RWPE2 (cell line): ENCODE measurements at places on chromosomes 11 and 22.

- DNase-seq, result no peak
Measured at GRCh38 chr11:110148775-110149744, 55.9 kb downstream of the ZC3H12C start.

DNA sequence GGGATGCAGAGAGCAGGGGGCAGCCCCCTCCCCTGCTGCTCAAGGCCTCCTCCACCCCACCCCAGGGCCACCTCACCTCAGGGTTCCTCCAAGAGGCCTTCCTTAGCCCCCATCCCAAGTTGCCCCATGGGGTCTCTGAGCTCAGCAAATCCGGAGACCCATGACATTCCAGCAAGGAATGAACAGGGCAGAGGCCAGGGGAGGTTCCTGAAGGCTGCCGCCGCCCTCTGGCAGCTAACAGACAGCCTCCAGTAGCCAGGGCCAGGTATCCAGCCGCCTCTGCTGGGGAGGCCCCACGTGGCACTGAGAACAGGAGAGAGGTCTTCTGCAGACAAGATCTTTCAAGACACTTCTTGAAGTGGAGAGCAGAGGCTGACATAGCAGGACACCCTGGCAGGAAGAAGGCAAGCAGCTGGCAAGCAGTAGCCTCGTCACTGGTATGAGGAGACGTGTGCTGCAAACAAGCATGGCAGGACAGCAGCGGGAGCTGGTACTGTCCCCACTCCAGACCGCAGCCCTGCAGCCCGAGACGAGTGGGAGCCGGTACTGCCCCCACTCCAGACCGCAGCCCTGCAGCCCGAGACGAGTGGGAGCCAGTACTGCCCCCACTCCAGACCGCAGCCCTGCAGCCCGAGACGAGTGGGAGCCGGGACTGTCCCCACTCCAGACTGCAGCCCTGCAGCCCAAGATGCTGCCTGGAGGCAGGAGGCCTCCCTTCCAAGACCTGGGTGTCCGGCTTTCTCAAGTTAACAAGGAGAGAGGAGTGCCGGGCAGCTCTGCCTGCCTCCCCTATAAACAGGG lies 190.6 kb downstream of the IGLL1 start:
- DNase-seq, result no peak

DNA sequence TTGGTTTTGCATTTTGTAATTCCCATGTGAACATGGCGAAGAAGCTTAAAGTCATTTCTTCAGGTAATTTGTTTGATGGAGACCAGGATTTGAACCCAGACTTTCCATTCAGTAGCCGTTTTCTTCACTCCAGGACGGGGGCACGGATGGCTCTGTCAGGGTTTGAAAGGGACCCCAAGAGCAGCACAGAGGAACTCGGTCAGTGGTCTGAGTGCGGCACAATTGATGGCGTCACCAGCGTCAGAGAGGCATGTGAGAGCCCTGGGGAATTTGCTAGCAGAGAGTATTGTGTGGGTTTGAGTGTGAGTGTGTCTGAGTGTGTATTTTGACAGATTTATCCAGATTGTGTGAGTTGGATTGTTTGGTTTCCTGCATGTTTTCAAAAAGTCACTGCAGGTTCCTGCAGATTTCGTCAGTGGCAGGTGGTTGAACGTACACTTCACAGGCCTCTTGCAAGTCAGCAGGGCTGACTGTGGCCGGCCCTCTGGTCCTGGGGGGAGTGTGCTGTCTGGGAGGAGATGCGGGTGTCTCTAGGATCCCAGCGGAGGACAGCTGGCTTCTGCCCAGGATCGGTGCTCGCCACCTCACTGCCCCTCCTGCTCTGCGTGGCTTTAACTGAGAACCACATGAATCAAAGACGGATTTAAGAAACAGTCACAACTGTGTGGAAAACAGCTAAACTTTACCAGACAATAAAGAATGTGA lies 199.3 kb downstream of the TBC1D22A start:
- no peak for DNase-seq

- DNase-seq, result no peak
Measured at GRCh38 chr11:69101115-69101791, 52.5 kb downstream of the TPCN2 start.

GRCh38 chr22:47902646-47903180 lies 1140.3 kb downstream of the TBC1D22A start:
- DNase-seq, result no peak

DNA sequence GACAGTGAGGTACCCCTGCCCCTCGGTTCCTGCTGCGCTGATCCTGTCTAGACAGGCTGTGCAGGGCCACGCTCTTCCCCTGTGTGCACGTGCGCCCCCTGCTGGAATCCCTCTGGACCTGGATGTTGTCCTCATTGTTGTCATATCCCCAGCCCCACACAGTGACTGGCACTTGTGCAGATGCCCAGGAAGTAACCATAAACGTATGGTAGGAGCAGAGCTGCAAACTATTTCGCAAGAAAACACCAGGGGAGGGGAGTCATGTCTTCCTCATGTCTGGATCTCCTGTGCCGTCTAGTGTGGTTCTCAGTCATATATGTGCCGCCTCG lies 114.7 kb downstream of the CRYBB2 start:
- DNase-seq, result no peak

DNA sequence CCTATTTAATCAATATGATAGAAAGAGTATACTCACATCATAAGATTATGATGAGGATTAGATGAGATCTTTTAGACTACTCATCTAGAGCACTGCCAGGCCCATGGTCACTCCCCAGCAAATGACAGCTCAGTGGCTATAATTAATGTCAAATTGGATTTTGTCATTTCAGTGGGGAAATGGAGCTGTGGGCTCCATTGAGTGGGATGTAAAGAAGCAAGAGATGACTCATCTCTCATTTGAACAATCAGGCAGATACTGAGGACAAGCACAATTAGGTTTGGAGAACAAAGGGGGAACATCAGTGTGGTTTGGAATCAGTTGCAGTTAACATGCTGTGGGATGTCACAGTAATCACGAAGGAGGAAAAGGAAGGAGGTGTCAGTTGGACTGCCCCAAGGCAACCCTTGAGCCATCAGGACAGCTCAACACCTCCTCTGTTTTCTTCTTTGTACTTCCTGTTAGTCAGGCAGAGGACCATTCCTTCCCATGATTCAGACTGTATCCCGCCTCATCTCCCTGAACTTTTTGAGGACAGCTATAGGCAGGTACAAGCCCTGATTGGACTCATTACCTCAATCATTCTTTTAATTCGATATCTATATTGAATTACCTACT lies 473.7 kb upstream of the ISX start:
- no peak for DNase-seq

DNA sequence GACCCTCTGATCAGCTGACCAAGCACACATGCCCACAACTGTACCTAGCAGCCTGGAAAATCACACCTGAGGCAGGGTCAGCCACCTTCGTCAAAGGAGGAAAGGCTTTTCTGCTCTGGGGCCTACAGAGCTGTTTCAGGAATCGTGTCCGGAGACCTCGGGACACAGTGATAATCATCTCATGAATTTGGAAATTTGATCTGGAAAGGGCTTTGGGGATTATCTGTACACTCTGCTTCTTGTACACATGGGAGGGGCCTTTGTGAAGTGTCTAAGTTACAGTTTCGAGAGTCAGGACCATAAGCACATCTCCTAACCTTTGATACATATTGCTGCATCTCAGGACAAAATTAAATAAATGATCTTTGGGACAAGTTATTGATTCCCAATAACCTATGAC lies 1421.2 kb upstream of the TENM4 start:
- DNase-seq, result no peak

DNA sequence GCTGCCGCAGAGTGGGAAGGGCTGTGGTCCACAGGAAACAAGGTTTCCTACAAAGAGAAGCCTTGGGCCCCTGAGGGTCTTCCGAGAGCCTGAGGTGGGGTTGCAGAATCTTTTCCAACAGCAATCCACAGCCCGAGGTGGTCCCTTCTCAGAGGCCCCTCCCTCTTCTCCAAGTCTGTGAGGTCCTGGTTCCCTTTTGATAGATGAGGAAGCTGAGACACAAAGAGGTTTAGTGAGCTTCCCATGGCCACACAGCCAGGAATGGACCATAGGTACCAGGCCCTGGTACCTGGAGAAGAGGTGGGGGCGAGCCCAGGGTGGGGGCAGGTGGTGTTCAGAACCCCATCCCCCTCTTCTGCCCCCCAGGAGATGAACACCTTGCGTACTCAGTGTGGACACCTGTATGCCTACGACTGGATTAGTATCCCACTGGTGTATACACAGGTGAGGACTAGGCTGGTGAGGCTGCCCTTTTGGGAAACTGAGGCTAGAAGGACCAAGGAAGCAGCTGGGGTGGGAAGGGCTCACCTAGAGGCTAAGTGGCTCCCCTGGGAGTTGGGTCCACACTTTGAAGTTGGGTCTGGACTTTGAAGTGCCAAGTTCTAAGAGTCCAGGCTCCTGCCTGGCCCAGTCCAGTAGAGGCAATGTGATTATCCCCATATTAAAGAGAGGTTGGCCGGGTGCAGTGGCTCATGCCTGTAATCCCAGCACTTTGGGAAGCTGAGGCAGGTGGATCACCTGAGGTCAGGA lies 7.0 kb downstream of the BEST1 start:
- no peak for DNase-seq

GRCh38 chr11:1936072-1936780 lies 10.9 kb upstream of the MRPL23 start:
- DNase-seq, result peak; percentile 49

DNA sequence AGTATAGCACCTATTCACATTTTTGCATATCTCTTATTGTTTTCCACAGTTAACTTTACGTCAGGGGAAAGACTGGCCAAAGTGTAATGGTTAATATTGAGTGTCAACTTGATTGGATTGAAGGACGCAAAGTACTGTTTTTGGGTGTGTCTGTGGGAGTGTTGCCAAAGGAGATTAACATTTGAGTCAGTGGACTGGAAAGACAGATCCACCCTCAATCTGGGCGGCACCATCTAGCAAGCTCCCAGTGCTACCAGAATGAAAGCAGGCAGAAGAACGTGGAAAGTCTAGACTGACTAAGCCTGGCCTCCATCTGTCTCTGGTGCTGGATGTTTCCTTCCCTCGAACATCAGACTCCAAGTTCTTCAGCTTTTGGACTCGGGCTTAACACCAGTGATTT lies 1900.7 kb upstream of the RAG2 start:
- no peak for DNase-seq

GRCh38 chr22:35608088-35608487 lies 9.0 kb downstream of the MB start:
- DNase-seq, result no peak

DNA sequence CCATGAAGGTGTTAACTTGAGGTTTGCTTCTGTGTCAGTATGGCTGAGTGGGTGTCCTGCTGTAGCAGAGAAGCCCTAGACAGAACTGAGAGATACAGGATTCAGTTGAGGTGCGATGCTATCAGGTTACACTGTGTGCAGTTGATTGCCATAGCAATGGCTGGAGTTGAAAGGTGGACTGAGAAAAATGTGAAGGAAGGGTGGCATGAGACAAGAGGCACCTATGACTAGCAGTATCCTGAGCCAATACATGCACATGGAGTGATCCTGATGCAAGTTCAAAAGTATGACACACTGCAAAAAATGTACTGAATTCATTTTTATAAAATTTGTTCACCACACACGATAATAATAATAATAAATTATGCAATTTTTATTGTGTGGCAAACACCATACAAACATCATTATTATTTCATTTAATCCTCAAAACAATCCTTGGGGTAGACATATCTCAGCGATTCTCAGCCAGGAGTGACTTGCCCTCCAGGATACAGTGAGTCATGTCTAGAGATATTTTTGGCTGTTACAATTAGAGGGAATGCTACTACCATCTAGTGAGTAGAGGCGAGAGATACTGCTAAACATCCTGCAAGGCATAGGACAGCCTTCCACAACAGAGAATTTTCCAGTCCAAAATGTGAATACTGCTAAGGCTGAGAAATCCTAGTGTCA lies 3.9 kb upstream of the PIWIL4 start:
- DNase-seq, result no peak

DNA sequence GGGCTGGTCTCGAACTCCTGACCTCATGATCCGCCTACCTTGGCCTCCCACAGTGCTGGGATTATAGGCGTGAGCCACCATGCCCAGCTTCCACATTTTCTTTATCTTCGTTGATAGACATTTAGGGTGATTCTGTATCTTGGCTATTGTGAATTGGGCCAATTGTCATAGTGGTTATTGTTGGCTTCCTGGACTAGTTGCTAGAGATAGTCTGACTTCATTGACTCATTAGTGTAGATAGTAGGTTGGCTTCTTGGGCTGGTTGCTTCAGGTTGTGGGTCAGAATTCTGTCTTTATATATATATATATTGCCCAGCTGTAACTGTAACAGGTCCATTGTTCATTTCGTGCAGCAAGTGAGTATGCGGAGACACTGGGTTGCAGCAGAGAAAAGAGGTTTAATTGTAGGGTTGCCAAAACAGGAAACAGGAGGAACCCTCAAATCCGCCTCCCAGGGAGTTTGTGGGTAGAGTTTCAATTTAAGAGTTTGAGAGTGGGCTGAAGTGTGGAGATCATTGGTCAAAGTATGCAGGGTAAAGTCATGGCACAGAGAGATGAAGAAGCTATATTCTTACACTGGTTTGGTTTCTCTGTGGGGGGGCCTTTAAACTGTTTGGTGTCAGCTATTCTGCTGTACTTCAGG lies 22.0 kb downstream of the ATG13 start:
- no peak for DNase-seq

- no peak for DNase-seq
Measured at GRCh38 chr11:34602245-34602644, 18.6 kb upstream of the EHF start.

- no peak for DNase-seq
Measured at GRCh38 chr22:40805239-40805638, 13.9 kb downstream of the SLC25A17 start.

DNA sequence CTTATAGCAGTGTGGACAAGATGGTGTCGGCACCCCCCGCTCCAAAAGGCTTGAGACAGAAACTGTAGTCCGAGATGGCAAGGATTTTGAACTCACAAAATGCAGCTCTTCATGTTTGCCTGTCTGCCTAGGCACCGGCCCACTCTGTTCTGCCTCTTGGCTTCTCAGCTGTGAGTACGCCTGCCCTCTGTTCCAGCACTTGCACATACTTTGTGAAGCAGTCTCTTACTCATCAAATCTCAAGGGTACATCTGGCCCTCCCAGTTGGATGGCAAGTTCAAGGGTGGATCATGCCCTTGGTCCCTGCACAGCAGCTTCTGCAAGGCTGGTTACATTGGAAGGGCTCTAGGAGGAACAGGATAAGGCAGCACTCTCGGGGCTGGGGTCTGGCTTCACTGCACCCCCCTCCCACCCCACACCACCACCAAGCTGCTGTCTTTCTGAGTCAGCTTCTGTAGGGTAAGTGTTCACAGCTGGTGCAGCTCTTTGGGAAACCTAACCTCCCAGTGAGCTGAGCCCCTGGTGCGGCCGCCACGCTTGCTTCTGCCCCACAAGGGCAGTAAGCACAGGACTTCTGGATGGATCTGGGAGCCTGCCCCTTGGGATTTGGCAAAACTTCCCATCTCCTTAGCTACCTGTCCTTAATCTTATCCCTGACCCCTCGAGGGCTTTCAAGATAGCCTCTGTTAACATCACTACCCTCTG lies 37.2 kb downstream of the FAM83F start:
- no peak for DNase-seq

- no peak for DNase-seq
Measured at GRCh38 chr11:58142761-58143160, 17.4 kb upstream of the OR9I1 start.
